ENCODE measurements at places on chromosomes 1 and 21.

GRCh38 chr1:195769461-195769860 is 838.8 kb downstream of the KCNT2 start:
- no peak for DNase-seq

- DNase-seq = no peak
Measured at GRCh38 chr1:22330092-22330759, 121.4 kb upstream of the ZBTB40 start.

DNA sequence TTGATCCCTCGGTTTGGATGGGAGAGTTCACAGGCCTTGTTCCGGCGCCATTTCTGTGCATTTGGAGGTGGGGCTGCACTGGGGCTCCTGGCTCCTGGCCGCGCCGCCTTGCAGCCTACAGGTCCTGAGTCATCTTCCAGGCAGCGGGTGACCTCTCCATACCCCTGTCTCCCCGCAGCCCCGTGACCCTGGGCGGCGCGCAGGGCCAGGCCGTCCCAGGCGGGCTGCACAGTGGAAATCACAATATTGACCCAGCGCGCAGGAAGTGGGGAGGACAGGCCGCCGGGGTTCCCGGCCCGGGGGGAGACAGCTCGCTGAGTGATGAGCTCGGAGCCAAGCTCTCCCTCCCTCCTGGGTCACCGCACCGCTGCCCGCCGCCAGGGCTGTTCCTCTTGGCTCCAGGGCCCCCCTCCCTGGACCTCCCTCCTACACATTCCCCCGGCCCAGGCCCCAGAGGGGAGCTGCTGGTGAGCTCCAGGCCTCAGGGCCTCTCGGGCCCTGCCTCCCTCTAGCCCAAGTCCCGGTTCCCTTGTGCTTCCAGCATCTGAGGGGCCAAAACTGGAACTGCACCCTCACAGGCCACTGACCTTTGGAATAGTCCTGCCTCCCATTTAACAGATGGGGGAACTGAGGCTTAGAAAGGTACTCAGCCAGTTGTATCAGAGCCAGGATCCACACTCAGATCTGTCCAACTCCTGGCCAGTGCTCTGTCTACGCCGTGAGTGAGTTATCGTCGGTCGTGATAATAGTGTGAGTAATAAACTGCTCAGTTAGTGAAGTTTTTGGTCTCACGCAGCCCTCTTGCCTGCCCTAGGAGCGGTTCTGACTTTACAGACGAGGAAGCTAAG is 142.9 kb upstream of the WNT4 start:
- no peak for DNase-seq

GRCh38 chr1:12480748-12481362 is 137.2 kb downstream of the DHRS3 start:
- peak; percentile 22 for DNase-seq

- DNase-seq = no peak
Measured at GRCh38 chr1:2407166-2407990, 5.0 kb downstream of the PEX10 start.

DNA sequence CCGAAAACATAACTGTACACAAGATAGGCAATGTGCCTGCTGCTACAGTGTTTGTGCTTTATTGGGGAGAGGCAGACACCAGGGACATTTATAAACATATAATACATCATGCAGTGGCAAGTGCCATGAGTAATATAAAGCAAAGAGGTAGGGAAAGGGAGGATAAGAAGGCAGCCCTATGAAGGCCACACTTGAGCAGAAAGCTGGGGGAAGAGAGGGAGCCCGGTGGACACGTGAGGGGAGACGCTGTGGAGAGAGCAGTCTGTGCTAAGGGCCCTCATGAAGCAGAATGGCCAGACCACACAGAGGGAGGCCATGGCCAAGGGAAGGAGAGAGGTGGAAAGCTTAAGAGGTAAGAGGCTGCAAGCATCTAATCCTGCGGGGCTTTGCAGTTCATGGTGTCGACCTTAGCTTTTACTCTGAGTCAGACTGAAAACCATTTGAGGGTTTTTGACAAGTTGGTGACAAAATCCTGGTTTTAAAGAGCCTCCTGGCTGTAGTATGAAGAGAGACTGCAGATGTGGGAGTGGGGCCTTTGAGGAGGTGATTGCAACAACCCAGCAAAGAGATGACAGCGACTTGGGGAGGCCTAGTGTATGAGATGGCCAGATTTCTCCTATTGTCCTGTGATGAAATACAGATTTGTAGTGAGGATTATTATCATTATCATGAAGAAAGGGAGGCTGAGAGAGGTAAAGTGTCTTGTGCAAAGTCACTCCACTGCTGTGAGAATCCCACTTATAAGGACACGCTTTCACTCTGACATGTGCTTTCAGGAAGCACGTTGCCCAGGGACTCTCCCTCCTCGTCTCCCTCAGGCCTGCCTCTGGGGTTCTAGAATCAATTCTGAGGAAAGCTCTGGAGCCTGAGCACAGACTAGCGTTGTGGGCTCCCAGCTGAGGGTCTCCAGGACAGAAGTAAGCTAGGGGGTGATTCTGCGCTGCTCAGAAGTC is 192.9 kb downstream of the RHOU start:
- no peak for DNase-seq

GRCh38 chr1:54906586-54906985 is 19.6 kb upstream of the DHCR24 start:
- no peak for DNase-seq

DNA sequence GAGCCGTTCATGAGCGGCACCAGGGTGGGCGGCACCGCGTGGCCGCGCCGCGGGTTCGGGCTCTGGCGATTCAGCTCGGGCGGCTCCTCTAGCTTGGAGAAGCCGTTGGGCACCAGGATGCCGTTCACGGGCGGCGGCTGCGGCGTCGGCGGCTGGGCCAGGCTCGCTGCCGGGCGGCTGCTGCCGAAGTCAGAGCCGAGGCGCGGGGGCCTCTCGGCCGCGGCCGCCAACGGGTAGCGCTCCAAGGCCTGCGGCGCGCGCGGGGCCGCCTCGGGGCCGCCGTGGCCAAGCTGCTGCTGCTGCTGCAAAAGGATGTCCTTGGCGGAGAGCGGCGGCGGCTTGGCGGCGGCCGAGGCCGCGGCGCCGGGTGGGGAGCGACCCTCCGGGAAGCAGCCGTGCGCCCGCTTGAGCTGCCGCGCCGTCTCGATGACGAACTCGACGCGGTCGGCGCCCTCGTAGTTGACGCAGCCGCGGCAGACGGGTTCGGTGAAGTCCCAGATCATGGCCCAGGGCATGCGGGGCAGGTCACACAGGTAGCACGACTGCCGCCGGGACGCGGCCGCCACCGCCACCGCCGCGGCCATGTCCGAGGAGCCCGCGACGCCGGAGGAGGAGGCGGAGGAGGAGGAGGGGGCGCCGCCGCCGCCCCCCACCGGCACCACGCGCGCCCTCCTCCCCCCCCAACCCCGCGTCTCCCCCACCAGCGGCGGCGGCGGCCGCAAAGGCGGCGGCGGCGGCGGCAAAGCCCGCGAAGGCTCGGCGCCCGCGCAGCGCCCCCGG is 877 bp downstream of the IRF2BP2 start:
- peak; percentile 75 for DNase-seq

DNA sequence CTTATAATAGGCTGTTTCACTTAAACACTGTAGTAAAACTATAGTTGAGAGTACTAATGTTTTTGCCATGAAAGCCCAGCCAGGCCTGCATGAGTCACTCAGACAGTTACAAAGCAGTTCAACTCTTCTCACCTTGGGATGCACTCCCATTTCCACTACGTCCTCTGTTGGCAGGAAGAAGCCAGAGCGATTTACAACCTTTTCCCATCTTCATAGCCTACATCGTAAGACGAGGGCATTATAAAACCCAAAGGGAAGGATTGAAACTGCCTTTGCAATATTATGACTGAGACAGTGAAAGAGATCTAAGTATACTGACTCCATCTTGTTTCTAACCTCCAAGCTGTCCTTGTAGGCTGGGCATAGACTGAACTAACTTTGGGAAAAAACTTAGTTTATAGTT is 71.8 kb upstream of the CSF1 start:
- no peak for DNase-seq

GRCh38 chr1:170436928-170437327 is 95.0 kb upstream of the GORAB start:
- no peak for DNase-seq

DNA sequence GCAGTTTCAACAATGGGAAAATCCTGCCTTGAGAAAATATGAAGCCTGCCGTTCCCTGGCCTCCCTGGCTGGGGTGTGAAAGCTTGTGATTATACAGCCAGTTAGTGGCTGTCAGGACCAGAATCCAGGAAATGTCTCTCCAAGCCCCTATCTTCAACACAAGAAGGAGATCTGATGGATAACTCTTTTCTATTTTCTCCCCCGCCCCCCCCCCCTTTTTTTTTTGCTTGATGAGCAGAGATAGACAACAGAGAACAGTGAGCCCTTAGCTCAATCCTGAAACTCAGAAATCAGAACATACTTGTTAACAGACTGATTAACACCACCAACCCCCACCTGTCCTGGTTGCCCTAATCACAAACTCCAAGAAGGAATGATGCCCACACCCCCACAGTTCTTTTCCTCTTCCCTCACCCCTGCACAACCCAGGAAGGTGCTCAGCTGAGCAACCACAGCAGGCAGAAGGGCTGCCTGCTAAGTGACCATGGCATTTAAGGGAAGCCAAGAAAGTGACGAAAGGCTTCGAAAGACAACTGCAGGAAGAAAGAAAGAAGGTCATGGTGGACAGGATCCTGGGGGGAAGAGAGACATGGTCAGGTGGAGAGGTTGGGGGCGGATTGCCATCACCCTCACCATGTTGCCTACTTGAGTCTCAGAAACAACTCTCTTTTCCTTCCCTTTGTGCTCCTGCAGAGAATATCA is 12.3 kb upstream of the DENND2D start:
- no peak for DNase-seq

DNA sequence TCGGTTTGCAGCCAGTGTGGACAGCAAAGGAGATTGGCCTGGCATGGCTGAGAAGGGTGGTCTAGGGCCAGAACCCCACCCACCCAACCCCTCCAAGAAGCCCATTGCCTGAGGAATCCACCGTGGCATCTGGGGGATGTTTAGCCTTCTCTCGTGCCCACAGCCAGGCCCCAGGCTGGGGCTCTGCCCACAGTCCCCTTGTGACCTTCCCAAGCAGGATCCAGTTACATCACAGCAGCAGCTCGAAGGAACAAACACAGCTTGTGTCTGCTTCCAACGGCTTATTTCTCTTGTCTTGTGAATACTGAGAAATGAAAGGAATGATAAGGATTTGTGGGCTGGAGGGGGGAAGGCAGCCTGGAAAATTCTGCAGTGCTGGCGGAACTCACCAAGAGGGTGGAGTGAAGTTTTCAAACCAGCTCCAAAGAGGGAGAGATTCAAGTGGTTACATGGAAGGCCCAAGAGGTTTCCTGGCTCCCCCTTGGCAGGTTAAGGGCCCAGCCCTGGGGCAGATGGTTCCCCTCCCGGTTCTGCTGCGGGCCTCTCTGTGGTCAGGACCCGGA is 61.6 kb downstream of the DHRS3 start:
- no peak for DNase-seq

DNA sequence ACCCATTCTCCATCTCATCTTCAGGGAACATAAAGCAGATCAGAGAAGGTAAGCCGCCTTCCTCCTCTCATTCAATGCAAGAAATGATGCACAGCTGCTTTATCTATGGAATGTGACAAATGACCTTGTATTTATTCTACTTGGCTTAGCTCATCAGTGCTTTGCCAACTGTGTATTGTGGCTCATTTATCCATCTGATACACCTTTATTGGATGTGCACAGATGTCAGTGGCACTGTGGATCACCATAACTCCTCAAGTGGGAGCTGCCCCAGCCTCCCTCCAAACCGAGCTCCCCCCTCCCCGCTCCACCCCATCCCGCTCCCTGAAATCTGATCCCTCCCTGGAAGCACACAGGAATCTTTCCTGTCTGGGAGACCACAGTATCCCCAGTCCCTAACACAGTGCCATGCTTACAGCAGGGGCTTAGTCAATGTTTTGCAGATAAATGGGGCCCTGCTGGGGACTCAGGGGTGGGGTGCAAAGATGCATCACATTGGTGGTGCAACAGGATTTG is 156.0 kb upstream of the RAB4A start:
- DNase-seq = no peak

DNA sequence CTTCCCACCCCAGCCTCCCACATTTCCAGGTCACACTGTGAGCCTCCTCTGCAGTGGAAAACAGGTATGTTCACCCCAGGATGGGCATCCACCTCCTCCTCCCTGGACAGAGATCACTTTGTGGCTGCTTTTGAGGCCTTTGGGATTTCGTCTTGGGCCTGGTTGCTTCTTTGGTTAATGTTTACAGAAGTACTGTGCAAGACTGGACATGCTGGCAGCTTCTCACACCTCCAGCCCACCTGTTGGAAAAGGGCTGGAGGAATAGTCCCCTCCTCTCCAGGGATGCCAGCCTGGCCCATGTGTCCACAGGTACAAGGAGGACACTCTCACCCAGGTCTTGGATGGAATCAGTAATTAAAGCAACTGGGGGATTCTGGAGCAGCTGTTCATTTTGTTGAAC is 56.1 kb downstream of the KAZN start:
- DNase-seq = no peak

- DNase-seq = no peak
Measured at GRCh38 chr1:41153750-41154274, 88.3 kb downstream of the SCMH1 start.

DNA sequence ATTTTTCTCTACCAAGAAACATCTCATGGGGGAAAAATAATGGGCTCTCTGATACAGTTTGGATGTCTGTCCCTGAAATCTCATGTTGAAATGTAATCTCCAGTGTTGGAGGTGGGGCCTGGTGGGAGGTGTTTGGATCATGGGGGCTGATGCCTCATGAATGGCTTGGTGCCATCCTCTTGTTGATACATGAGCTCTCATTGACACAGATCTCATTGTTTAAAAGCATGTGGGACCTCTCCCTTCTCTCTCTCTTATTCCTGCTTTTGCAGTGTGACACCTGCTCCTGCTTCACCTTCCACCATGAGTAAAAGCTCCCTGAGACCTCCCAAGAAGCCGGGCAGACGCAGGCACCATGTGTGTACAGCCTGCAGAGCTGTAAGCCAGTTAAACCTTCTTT is 332.5 kb upstream of the NRIP1 start:
- no peak for DNase-seq

DNA sequence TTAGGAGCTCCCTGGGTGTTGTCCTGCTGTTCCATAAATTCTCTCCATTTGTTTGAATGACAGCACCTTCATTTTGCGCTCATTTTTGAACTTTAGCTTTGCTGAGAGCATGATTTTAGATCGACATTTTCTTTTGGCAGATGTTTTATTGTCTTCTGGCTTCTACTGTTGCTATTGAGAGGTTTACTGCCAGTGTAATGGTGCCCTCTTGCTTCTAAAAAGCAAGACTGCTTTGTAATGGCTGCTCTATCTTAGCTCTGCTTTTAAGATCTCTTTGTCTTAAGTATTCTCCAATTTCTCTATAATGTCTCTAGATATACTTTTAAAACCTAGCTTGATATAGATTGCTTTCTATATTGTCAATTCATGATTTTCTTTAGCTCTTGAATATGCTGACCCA is 27.8 kb downstream of the THEM4 start:
- no peak for DNase-seq

DNA sequence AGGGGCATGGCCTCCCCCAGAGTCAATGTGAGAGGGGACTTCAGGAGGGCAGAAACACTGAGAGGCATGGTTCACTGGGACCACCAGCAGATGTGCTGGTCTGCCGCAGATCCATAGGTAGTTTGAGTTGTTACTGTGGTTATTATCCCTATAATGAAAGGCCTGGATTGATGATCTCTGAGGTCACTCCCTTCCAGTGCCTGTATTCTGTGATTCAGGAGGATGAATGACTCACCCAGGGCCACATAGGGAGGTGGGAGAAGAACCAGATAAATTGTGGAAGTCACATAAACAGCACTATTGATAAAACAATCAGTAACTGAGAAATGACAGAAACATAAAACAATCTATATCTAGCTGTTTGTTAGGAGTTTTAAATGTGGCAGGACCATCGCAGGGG is 22.7 kb upstream of the ACTL8 start:
- no peak for DNase-seq
